ENCODE measurements at places on chromosomes 3 and 15. TPM values are rescaled to one million over a fixed set of nuclear protein-coding genes. Genes with fewer than 3 reads are reported as not detected.

STRIT1 gene
- total RNA-seq: not detected

SERINC4 gene
- total RNA-seq: 0.12 TPM

RNU5B-1 gene
- not detected for total RNA-seq

SERPINI2 gene
- 0.27 TPM for total RNA-seq

DNA sequence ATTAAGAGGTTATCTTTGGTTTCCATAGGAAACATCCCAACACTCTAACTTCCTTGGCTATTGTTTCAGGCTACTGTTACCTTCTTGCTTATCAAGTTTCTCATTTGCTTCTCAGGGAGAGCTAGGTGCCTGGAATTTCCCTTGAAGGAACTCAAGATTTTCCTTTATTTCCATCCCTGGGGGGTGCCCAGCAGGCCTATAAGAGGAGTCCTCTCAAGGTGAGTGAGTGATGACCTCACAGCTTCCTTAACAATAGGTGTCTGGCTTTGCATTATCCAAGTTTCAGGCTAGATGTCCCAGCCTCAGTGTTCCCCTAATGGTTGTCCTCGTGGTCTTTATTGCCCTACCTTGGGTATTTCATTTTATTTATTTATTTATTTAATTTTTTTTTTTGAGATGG, 12.1 kb upstream of the CTSH start:
- no peak overlapping the region for H3K27ac ChIP-seq
- H3K4me1 ChIP-seq: 0 out of 2 replicates have a peak, but pooled peaks cover under 1% of the 10 kb centered on the region
- no peaks in the 10 kb centered on the region for H3K36me3 ChIP-seq
- no peaks in the 10 kb centered on the region for H3K27me3 ChIP-seq
- no peak overlapping the region for H3K4me3 ChIP-seq

DNA sequence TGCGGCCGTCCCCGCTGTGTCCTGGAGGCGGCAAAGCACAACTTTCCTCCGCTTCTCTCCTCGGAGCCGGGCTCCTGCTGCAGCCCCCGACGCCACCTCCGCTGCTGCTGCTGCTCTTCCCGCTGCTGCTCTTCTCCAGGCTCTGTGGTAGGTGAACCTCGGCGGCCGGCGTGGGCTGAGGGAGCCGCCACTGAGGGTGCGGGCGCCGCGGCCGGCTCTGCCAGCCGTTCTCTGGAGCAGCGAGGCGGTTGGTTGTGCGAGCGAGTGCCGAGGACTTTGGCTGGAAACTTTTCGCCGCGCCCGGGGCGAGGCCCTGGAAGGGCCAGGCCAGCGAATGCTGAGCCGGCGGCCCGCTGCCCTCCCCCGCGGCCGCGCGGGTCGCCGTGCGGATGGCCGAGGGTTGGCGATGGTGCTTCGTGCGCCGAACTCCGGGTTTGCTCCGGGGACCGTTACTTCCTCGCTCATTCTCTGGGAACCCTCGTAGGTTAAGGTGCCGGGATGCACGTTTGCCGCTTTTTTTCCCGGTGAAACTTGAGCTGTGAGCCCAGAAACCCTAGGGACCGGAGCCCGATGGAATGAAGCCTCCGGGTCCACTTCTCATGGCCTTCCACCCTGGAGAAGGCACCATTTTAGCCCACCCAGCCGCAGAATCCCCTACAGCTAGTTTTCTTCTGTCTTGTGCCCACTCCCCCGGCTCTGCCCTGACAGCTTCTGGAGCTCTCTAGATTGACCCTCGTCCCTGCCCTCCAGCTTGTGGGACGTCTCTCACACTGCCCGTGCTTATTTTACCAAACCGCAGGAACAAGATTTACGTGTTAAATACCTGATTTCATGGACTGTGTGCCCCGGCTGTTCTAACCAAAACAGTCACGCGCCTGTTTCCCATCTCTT, 660 bp downstream of the NECTIN3 start:
- peaks cover 20% of the 10 kb centered on the region for H3K4me1 ChIP-seq
- no peaks in the 10 kb centered on the region for H3K27me3 ChIP-seq
- no peaks in the 10 kb centered on the region for H3K36me3 ChIP-seq
- no peak for DNase-seq
- H3K27ac ChIP-seq: peak overlapping the region; percentile 96
- H3K4me3 ChIP-seq: peak overlapping the region; percentile 89

GRCh38 chr3:128448491-128448890, 18.2 kb downstream of the DNAJB8 start:
- H3K4me1 ChIP-seq: no peaks in the 10 kb centered on the region
- no peak for DNase-seq
- H3K27me3 ChIP-seq: peaks cover 4% of the 10 kb centered on the region
- H3K27ac ChIP-seq: no peak overlapping the region
- no peaks in the 10 kb centered on the region for H3K36me3 ChIP-seq

- H3K36me3 ChIP-seq: no peaks in the 10 kb centered on the region
- no peak overlapping the region for H3K27ac ChIP-seq
- H3K27me3 ChIP-seq: no peaks in the 10 kb centered on the region
- no peaks in the 10 kb centered on the region for H3K4me1 ChIP-seq
- no peak for DNase-seq
- no peak overlapping the region for H3K4me3 ChIP-seq
These were observed 650.8 kb downstream of the MCTP2 start for GRCh38 chr15:94882071-94882712.

Data from HCT116 (cell line).